ENCODE measurements at places on chromosomes 13 and 19.

GRCh38 chr19:43820098-43820883 is 6.8 kb upstream of the ZNF283 start:
- DNase-seq = peak; percentile 43

GRCh38 chr13:51576754-51577153 is 7.5 kb upstream of the WDFY2 start:
- DNase-seq = no peak

GRCh38 chr19:9934132-9934950 is 2.0 kb downstream of the OLFM2 start:
- DNase-seq = peak; percentile 79

DNA sequence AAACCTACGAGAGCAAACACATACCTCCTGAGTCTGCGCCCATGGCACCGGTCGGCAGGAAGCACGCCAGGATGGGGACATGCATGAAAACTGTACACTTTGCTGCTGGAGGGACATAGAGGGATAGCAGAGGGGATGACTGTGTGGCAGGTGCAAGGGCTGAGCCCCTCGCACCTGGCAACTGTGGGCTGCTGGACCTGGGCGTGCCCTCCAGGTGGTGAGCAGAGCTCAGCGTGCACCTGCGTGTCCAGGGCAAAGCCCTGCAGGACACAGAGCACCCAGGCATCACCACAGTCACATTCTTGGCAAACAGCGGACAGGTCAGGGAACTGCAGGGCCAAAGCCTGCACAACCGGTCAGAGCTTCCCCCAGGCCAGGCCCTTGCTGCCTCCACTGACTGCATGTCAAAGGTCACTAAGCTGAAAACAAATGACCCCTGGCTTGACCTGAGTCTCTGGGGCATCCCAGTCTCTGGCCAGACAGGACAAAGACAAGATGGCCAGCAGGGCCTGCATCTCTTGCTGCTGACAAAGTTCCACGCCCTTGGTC is 9.0 kb upstream of the ISYNA1 start:
- no peak for DNase-seq

DNA sequence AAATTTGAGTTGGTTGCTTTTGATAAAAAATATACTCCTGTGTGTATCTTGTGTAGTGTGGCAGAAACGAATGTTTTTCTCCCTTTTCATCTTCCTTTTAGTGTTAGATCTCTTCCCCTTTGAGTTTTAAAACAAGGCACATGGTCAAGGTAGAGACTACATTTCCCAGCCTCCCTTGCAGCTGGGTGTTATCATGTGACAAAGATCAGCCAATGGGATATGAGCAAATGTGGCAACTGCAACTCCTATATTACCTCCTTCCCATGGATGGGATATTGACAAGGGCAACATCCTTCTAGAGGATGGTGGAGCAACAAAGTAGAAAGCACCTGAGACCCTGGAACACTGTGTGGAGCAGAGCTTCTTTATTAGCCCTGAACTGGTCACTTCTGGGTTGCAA is 42.4 kb downstream of the ADGRE3 start:
- no peak for DNase-seq

GRCh38 chr13:96238861-96239260 is 149.0 kb downstream of the HS6ST3 start:
- no peak for DNase-seq

DNA sequence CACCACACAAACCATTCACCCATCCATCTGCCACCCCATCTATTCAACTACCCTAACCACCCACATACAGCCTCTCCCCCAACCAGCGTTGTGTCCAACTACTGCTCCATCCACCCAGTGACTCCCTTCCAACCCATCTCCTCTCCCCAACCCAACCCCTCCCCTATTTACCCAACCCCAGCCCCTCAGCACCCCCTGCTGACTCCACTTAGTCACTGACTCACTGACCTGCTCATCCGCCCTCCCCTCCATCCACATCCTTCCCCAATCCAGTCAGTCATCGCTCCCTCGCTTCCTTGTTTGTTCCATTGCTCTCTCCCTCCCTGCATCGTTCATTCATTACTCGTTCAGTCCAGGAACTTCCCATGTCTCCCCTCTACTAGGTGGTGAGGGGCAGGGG is 39.2 kb downstream of the KCNC3 start:
- no peak for DNase-seq

DNA sequence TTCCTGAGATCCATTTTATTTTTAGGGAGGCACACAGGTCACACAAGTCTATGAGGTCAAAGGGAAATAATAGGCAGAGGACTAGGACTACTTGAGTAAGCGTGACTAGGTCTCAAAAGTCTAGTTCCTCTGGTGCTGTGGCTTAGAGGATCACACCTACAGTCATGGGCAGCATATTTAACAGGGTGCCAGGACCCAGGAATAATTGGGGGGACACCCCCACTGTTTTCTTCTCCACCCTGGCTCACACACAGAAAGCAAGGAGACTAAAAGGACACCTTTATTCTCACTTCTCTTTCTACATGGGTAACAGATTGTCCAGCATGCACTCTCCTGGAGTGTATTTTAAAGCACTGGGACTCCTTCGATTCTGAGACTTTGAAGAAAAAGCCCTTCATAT is 26.2 kb downstream of the OXGR1 start:
- DNase-seq = no peak

- DNase-seq = no peak
These were observed 35.6 kb upstream of the TPTE2 start for GRCh38 chr13:19596960-19597361.

DNA sequence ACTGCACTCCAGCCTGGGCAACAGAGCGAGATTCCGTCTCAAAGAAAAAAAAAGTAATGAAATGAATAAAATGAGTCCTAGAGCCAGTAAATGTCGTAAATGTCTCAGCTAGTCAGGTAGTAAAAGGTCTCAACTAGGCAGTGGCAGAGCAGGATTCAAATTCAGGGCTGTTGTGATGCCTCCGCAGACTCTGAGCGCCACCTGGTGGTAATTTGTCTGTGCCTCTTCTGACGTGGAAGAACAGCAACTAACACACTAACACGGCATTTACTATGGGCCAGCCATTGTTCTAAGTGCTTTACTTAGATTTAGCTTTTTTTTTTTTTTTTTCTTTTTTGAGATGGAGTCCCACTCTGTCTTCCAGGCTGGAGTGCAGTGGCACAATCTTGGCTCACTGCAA is 30.2 kb downstream of the CYP2F1 start:
- peak; percentile 95 for DNase-seq

DNA sequence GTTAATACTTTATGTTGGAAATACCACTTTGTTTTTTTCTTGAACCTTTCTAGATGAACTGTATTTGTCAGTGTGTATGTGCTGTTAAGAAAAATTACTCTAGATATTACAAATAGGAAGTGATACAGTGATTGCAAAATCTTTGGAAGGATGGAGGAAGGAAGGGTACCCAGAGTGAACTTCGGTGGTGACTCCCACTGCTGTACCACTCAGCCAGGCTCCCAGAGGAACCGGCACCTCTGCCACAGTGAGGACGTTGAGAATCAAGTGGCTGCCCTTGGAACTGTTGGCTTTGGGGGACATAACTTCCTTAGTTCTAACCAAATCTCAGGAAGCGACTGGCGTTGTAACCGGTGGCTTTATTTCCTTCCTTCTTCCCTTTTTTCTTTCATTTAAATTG is 184.7 kb downstream of the PCCA start:
- no peak for DNase-seq

DNA sequence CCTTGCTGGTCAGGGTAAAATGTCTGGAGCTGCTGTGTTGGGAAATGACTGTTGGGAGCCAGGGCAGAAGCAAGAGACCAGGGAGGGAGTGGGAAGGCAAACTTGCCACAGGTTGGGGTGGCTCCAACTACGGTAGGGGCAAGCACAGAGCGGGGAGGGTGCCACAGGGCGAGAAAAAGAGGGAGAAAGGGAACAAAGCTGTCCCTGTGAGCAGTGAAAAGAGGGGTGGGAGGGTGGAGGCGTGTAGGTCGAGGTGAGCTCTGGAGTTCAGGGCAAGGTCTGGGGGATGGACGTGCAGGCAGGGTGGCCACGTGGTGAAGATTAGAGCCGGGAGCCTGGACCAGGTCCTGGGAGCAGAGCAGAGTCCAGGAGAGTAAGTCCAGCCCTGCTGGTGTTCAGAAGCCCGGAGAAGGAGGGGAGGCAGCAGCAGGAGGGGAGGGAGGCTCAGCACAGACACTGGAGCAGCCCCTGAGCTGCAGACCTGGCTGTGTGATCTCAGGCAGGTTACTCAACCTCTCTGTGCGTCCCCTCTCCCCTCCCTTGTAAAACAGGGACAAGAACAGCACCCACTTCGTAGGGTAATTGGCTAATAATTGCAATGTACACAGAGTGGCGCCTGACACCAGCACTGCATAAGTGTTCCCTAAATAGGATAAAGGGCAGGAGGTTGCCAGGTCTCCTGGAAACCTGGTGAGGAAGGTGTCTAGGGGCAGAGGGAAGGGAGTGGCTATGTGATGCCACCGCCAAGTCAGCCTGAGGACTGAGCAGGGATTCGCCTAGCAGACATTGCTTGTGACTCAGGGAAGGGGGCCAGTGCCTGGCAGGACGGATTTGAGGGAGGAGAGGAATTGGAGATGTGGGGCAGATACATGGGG is 3.2 kb upstream of the POLR2E start:
- no peak for DNase-seq

GRCh38 chr13:49258089-49258796 is 10.5 kb downstream of the CDADC1 start:
- peak; percentile 11 for DNase-seq

- peak; percentile 97 for DNase-seq
These were observed 15.1 kb downstream of the CCDC124 start for GRCh38 chr19:17947815-17948513.

DNA sequence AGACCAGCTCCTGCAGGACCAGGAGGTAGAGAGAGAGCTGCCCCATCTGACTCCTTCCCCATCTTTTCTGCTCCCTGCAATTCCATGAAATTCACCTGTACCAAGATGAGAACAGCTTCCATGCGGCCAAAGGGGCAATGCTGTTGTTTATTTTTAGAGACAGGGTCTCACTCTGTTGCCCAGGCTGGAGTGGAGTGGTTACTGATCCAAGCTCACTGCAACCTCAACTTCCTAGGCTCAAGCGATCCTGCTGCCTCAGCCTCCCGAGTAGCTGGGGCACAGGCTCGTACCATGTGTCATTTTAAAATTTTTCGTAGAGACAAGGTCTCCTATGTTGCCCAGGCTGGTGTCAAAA is 3.6 kb upstream of the PLIN4 start:
- no peak for DNase-seq

DNA sequence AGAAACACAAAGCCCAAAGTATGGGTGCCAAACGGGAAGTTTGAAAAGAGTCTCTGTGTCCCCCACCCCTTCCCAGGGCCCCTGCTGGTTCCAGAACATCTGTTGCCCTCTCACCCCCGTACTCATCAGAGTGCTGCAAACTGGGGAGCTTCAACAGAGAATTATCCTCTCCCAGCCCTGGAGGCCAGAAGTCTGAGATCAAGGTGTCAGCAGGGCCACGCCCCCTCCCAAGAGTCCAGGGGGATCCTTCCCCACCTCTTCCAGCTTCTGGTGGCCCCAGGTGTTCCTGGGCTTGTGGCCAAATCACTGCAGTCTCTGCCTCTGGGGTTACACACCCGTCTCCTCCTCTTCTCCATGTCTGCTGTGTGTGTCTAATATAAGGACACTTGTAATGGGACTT is 183.4 kb downstream of the PTPRS start:
- DNase-seq = no peak

DNA sequence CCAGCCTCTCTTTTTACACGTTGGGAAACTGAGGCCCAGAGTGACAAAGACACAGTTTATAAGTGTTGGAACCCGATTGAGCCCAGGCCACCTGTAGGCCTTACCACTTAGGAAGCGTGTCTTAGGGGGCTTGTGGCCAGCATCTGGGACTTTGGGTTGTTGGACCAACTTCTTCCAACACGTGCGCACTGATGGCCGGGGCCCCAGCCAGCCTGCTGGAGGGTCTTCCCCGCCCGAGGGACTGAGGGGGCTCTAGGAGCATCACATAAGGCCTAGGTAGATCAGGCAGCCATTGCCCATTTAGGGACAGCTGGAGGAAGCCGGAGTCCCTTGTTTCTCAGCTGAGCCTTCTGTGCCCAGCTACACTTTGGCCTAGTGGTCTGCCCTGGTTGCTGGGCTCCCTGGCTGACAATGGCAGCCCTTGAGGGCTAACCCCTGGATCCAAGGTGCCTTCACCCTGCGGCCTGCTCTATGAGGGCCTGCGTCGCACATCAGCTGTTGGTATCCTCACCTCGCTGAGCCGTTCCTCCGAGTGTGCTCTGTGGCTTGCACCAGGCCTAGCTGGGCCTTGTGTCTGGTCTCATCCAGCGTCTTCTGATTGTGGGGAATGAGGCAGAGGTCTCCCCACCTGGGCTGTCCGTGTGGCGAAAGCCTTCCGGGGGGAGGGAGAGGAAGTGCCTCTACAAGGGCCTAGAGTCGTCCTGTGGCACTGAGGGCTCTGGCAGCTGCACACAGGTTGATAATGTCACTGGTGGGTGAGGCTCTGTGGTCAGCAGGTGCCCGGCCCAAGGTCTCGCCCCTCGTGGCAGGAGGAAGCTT is 1.2 kb downstream of the RAB11B start:
- DNase-seq = no peak

- DNase-seq = peak; percentile 69
These were observed 5.3 kb upstream of the GPR4 start for GRCh38 chr19:45607071-45608029.

- no peak for DNase-seq
These were observed 24.5 kb upstream of the TFDP1 start for GRCh38 chr13:113559901-113560644.

GRCh38 chr19:43768273-43769050 is 12.3 kb downstream of the KCNN4 start:
- no peak for DNase-seq

Measured in CD4-positive, alpha-beta T cell treated with Interleukin-17A for 4 hours (primary cell).